ENCODE measurements at places on chromosomes 13 and 19. TPM values are rescaled to one million over a fixed set of nuclear protein-coding genes. Genes with fewer than 3 reads are reported as not detected.

GRCh38 chr13:28031220-28031895 lies 42.9 kb upstream of the URAD start:
- no peak for DNase-seq

DNA sequence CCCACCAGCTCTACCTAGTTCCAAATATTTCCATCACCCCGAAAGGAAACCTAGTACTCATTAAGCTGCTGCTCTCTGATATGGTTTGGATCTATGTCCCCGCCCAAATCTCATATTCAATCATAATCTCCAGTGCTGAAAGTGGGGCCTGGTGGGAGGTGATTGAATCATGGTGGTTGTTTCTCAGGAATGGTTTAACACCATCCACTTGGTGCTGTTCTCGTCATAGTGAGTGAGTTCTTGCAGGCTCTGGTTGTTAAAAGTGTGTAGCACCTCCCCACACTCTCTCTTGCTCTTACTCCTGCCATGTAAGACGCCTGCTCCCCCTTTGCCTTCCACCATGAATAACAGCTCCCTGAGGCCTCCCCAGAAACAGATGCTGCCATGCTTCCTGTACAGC lies 43.4 kb upstream of the MED4 start:
- no peak for DNase-seq

DNA sequence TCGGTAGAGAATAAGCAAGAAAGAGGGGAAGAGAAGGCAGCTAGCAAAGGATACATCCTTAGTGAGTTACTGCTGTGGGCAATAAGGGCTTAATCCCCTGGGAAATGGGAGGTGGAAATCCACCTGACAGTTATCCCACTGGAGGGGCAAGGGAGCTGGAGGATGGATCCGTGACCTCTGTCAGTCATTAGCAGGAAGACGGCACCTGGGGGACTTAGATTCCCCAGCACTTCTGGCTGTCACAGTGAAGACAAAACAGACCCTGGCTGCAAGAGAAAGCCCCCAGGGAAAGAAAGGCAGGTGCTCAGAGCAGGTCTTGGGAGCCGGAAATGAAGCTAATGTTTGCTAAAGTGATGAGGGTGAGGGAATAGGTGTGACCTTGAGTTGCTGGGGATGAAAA lies 70.4 kb upstream of the MRI1 start:
- no peak for DNase-seq

GRCh38 chr13:48580896-48581295 lies 48.0 kb upstream of the RCBTB2 start:
- no peak for DNase-seq

GRCh38 chr19:51026554-51026831 lies at the start of gene KLK11:
Gene KLK11 (minus strand): TSS chr19:51026616. CDS start chr19:51025631, 985 bp downstream.
- no peak for DNase-seq

GRCh38 chr19:15260939-15261338 lies 28.7 kb upstream of the EPHX3 start:
- DNase-seq = no peak

DNA sequence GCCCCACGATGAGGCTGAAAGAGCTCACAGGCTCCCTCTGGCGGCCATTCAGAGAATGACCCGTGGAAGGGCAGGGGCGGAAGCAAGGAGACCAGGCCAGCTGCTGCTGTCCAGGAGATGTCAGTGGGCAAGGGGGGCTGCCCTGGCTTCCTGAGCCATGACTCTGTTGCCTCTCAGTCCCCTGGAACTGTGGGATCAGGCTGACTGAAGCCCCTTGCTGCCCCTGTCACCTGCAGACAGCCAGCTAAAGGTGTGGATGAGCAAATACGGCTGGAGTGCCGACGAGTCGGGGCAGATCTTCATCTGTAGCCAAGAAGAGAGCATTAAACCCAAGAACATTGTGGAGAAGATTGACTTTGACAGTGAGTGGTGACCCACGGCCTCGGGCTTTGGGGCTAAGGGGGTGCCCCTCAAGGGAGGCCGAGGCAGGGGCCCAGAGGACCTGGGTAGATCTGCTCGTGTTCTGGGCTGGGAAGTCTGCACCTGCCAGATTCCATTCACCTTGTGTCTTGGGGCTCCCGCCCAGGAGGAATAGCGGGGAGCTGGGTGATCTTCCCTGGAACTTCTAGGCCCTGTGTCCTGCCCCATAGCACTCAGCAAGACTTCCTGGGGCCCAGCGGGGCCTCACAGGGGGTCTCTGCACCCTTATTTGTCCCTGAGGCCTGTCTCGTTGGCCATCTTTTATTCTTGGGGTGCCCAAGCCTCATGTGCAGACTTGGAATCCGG lies 12.5 kb upstream of the ACTN4 start:
- peak; percentile 75 for DNase-seq

- no peak for DNase-seq
Measured at GRCh38 chr19:40398417-40399131, 8.6 kb upstream of the HIPK4 start.

DNA sequence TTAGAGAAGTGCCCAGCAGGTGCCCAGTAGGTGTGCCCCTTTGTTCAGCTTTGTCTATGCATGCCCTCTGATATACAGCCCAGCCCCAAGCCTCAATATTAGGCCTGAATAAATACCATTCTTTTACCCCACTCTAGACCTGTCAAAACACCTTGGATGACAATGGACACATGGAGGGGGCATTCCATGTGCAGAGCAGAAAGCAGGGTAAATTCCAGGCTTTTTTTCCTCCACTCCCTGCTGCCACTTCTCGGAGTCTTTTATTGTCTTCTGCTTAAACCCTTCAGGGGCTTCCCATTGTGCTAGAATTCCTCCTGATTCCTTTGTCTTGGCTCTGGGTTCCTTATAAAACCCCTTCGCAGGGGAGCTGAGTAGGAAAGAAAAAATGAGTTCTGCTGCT lies 5.8 kb upstream of the FRY start:
- DNase-seq = no peak

DNA sequence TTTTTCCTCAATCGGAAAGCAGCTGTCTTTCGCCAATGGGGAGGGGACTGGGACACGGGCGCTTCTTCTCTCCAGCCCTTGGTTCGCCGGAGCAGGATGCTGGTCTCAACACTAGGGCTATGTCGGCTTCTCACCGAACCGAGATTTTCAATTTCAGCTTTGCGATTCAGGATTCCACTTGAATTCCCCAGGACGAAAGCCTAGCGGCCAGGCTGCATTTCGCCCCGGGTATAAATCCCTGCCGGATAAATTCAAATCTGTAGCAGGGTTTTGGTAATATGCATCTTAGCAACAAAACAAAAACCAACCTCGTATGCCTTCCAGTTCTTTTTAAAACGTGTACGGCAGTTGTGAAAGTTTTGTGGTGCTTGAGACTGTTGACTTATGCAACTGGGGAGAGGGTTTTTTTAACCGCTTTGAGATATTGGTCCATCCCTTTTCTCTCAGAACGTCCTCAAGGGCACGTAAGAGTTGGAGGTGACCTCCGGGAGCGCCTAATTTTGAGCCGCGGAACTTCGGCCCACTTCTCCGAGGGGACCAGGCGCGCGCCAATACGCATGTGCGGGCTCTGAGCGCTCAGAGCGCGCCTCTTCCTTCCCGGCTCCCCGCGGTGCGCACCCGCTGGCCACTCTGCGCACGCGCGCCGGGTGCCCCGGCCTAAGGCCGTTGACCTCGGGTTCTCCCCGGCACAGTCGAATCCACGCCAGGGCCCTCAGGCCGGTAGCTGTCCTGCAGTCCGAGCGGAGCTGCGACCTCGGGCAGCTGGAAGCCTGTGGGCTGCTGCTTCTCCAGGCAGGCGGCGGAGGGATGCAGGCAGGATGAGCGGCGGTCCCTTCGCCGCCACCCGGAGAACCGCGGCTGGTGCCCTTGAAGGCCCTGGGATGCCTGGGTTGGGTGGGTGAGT lies 7.6 kb downstream of the POU4F1 start:
- no peak for DNase-seq

DNA sequence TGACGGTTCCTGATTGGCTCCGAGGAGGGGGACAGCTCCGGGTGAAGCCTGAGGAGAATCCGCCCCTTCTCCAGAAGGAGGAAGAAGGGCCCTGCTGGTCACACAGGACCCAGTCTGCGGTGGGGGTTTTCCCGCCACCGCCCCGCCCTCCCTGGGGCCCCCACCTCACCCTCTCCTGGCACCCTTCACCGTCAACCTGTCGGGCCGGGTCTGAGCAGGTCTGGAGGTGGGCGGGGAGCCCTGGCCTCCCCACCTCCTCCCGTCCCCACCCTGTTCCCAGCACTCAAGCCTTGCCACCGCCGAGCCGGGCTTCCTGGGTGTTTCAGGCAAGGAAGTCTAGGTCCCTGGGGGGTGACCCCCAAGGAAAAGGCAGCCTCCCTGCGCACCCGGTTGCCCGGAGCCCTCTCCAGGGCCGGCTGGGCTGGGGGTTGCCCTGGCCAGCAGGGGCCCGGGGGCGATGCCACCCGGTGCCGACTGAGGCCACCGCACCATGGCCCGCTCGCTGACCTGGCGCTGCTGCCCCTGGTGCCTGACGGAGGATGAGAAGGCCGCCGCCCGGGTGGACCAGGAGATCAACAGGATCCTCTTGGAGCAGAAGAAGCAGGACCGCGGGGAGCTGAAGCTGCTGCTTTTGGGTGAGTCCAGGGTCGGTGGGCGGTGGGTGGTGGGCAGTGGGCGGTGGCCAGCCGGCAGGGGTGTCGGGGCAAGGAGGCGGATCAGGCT lies at the start of gene GNA15:
GNA15 (plus strand) TSS at position 73 of the 723 bp plus-strand sequence; CDS start at position 491, 418 bp downstream.
- DNase-seq = no peak

- DNase-seq = no peak
Measured at GRCh38 chr19:49222011-49222410, 64.4 kb downstream of the TRPM4 start.

- peak; percentile 68 for DNase-seq
Measured at GRCh38 chr19:40143612-40144011, 47.6 kb upstream of the MAP3K10 start.

DNA sequence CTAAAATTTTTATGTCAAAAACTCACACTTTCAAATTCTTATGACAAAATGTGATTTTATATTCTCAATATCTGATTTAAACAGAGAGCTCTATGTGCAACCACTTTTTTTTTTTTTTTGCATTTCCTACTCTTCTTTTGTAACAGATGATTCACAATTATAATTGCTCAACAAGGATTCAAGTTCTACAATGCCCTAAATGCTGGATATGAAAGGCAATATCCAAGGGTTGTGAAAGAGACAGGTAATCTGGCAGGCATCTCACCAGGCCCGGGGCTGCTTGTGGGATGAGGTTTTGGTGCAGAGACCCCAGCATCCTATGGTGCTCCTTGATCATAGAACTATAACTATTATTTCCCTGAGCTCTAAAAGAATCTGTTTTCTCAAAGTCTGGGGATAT lies 363.6 kb upstream of the NBEA start:
- DNase-seq = no peak

DNA sequence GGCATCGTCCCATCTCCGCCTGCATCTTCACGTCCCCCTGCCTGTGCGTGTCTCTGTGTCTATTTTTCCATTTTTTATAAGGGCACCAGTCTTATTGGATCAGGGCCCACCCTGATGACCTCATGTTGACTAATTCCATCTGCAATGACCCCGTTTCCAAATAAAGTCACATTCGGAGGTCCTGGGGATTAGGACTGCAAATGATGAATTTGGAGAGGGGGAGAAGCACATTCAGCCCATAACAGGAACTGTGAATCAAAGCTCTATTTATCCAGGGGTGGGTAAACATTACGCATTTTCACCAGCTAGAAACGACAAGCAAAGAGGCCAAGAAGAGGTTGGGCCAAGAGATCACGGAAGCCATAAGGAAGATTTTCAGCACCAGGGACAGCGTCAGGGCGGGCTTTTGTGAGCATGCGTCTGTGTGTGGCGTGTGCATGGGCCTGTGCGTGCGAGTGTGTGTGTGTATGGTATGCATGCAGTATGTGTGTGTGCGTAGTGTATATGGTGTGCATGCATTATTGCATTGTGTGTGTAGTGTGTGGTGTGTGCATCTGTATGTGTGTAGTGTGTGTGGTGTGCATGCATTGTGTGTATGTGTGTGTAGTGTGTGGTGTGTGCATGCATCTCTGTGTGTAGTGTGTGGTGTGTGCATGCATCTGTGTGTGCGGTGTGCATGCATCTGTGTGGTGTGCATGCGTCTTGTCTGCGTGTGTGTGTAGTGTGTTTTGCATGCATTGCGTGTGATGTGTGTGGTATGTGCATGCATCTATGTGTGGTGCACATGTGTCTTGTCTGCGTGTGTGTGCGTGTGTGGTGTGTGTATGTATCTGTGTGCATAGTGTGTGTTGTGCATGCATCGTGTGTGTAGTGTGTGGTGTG lies 19.6 kb downstream of the CELF5 start:
- DNase-seq = peak; percentile 74

DNA sequence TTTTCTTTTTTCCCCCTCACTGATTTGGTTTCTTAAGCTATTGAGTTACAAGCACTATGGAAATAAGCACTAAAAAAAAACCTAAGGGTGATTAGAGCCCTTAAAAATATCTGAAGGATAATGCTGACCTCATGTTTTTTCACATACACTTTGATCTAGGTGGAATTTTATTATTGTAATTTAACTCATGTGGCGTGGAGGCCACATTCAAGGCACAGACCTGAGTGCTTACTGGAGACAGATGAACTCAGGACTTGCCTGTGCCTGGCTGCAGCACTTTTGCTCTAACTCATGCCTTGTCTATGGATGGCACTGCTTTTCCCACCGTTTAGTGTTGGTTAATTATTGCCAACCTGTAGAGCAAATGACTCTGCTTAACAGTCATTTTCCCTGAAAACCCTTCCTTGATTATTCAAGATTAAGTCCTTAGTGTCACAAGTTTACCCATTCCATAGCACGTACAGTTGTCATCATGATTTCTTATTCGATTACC lies 541.4 kb downstream of the GPC6 start:
- no peak for DNase-seq

DNA sequence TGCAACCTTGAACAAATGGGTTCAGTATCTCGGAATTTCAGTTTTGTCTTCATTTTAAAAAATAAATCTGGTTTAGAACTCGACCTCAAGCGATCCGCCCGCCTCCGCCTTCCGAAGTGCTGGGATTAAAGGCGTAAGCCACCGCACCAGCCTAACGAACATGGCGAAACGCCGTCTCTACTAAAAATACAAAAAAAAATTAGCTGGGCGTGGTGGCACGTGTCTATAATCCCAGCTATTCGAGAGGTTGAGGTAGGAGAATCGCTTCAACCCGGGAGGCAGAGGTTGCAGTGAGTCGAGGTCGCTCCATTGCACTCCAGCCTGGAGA lies 571 bp downstream of the ZNF302 start:
- no peak for DNase-seq

GRCh38 chr19:39969266-39969665 lies 1.7 kb upstream of the PSMC4 start:
- no peak for DNase-seq

DNA sequence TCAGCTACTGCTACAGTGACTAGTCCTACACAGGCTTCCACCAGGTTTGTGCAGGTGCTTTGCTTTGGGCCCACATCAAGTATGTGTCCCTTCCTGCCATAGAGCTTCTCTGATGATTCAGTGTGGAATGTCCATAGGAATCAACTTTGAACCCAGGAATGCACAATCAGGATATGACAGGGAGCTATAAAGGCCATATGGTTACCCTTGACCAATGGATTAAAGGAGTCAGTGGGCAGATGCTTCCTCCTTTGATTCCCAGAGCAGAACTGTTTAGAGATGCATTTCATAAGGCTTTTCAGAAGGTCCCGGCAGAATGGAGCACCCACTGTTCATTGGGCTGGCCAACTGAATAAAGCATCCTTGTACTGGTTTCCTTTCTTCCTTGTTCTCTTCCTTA lies 145.2 kb upstream of the WASF3 start:
- no peak for DNase-seq

Gene GAPDHS
- not detected for total RNA-seq

Gene PODNL1
- total RNA-seq = 0.61 TPM

Gene KRTDAP
- not detected for total RNA-seq

Gene C19orf85
- not detected for total RNA-seq

Gene METTL21C
- total RNA-seq = not detected

Gene PRR19
- total RNA-seq = not detected

Gene LHB
- total RNA-seq = 1.4 TPM

Gene TMEM238
- total RNA-seq = 2.9 TPM

Gene KLK8
- total RNA-seq = not detected

Gene PSG11
- not detected for total RNA-seq

All from natural killer cell (primary cell).